Esophagus muscularis mucosa (tissue), 4 donors: ENCODE measurements at places on chromosomes 6 and 20. TPM values are rescaled to one million over a fixed set of nuclear protein-coding genes. Genes with fewer than 3 reads are reported as not detected.

POLH gene
- 6.1 TPM for total RNA-seq

DAAM2 gene
- 446 TPM for total RNA-seq

MAD2L1BP gene
- total RNA-seq: 26.7 TPM

DNA sequence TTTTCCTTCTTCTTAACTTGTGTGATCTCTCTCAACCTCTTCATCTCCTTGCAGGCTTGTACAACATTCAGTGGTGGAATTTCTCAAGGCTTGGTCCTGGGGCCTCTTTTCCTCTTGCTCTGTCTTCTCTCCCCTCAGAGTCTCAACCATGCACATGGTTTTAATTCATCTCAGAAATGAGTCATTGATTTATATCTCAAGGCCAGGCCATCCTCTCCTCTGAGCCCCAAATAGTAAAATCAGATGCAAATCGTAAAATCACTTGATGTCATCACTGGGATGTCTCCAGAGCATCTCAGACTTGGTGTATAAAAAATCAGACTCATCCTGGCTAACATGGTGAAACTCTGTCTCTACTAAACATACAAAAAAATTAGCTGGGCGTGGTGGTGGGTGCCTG, 85.0 kb downstream of the FNDC1 start:
- peak; percentile 34 for DNase-seq
